ENCODE measurements at places on chromosomes 3 and 15. TPM values are rescaled to one million over a fixed set of nuclear protein-coding genes. Genes with fewer than 3 reads are reported as not detected.

The MYO5A gene
- 67.8 TPM for total RNA-seq

The TLR9 gene
- 0.19 TPM for total RNA-seq

GRCh38 chr3:130442284-130442683, 74.7 kb upstream of the COL6A6 start:
- DNase-seq: no peak

The WDR76 gene
- 2.2 TPM for total RNA-seq

- DNase-seq: no peak
These were observed 348.5 kb upstream of the PROK2 start for GRCh38 chr3:72133329-72134011.

The EIF2A gene
- total RNA-seq: 77.2 TPM

The TEX55 gene
- total RNA-seq: not detected

DNA sequence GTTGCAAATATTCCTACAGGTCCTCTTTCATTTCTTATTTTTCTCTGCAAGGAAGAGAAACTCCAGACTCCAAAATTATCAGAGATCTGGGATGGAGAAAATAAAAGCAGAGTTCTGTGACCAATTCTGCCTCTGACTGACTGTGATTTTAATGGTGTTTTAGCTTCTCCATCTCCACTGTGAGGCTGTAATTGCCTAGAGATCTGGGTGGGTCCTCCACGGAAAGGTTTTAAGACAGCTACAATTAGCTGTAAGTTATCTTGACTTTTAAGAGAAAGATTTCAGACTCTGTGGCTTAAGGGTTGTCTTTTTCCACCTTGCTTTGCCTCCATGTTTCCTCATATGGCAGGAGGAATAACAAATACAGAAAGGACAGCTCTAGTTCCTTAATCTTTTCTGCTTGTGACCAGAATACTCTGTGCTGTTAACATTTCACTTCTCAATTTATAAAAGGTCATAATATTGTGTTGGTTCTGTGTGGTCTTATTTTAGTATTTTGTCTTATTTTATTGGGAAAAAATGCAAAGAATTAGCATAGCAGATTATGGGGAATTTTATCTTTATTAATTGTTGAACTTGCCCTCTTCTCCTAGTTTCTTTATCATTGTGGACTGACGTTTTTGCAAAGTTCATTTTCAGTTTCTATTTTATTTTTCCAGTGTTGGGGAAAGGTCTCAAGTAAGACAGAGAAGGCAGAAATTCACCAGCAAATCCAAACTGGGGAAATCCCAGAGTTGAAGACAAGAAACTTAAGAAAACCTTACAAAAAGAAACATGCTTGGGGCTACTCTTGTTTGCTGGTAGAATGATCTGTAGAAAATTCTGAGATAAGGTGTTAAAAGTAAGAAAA, 157.9 kb downstream of the RAP2B start:
- no peak for DNase-seq

- DNase-seq: no peak
These were observed 33.1 kb upstream of the GASK1A start for GRCh38 chr3:42946050-42946449.

The ATOSA gene
- total RNA-seq: 61.5 TPM

- no peak for DNase-seq
These were observed 371.9 kb upstream of the TBL1XR1 start for GRCh38 chr3:177569193-177569592.

DNA sequence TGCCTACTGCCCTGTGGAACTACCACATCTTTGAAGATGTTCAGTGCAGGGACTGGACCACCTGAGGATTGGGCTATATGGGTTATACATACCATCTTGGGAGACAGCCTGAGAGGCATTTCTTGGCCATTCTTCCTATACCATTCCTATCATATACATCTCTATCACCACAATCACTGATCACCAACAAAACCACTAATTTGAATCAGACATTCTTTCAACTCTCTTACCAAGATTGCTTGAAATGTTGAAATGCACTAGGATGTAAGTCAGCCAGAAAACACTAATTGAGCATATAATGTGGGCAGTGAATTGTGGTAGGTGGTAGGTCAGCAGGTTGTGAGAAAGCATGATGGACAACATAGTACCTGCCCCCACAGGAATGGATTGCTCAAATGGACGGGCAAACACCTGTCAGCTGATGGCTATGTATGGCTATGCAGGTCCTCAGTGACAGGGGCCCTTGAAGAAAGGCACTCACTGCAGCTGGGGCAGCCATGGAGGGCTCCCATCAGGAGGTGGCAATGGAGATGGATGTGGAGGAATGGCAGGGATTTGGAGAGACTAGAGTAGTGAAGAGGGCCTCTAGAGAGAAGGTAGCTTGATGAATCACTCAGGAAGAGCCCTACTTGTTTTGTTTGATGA, 49.1 kb downstream of the AMOTL2 start:
- DNase-seq: peak; percentile 45

DNA sequence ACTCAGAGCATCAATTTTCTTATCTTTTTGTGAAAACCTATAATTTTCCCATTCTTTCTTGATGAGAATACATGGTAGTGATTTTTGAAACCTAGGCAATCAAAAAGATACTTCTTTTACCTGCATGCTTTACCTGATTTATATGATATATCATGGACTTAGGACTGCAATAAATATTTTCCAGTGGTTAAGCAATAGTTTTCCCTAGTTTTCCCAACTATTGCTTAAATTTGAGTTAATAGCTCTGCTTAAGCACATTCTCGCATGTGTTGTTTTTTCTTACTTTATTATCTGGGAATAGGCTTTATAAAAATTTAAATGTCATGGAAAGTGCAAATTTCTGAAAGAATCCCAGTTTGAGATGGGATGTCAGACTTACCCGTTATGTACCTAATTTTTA, 465.1 kb upstream of the BCHE start:
- no peak for DNase-seq

- no peak for DNase-seq
These were observed 4.5 kb downstream of the SMC4 start for GRCh38 chr3:160403796-160404470.

DNA sequence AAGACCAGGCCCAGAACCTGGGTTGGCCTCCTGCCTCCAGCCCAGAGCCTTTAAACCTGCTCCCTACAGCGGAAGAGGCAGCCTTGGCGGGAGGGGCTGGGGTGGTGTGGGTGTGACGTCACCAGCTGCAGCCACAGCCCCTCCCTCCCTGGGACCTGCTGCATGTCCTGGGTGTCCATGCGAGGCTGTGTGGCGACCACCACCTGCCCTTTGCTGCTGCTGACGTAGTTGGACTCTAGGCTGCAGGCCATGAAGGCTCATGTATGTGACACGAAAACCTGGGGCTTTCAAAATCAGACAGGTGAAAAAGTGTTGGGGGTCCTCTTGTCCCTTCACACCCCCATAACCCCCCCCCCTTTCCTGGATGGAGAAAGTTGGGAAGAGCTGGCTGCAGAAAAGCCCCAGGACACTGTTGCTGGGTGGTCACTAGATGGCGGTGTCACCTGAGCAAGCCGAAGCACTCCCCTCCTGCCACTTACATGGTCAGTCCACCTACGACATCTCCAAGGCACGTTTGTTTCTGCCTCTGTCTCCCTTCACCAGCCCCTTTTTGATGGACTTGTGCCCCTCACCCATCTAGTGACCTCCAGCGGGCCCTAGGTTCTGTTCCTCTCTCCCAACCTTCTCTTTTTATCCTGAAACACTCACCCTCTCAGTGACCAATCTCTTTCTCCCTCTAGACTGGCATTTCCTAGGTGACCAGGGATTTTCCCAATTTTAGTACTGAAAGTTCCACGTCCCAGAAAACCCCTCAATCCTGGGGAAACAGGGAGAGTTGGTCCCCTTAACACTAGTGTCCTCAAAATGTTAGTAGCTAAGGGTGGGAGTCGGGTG, 35.2 kb downstream of the SLC6A20 start:
- DNase-seq: no peak

- DNase-seq: no peak
These were observed 125.6 kb downstream of the CD47 start for GRCh38 chr3:107965136-107965655.

- DNase-seq: no peak
These were observed 1.6 kb upstream of the FLNB start for GRCh38 chr3:58006661-58007060.

The RBPMS2 gene
- total RNA-seq: 24.5 TPM

GRCh38 chr3:32856355-32856889, 38.6 kb downstream of the TRIM71 start:
- no peak for DNase-seq

GRCh38 chr3:30615615-30616346, 9.4 kb downstream of the TGFBR2 start:
- no peak for DNase-seq

DNA sequence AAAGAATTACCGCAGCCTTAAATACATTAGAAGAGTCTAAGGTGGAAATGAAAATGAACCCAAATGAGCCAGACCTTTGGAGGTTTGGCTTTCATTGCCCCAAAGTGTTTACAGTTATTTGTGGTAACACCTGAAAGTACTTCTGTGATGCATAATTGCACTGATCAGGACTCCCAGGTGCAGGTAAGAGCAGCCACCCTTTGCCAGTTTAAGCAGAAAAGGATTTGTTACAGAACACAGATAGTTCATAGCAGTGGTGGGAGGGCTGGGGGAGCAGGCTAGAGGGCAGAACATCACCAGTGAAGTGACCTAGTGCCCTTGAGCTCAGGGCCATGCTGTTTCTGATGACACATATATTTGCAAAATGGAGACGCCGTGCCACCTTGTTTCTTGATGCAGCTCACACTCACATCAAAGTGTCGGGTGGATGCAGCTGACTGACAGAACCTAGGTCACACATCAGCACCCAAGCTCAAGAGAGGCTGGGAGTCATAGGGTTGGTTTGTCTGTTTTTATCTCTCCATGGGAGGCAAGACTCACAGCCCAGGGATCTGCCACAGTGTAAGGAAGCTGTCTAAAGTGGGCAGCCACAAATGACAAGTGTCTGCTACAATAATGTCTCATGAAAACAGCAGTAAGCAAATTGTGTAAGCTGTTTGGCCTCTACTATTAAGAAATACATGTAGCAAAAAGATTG, 49.1 kb downstream of the NEK11 start:
- no peak for DNase-seq

The P2RY14 gene
- total RNA-seq: 1.4 TPM

DNA sequence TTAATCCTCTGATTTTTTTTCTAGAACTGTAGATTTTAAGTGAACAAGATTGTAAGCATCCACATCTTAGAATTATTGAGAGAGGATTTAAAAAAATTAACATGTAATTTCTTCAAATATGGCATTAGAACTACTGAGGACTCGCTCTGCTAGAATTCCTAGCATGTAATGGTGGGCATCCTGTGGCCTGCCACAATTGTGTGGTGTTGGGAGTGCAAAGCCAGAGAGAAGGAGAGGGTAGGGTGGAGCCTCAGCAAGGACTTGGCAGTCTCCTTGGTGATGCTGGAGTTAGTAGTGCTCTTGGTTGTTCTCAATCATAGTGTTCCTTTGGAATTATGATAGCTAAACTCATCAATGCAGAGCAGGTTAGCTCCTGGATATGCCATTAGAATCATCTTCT, 443.9 kb upstream of the TBL1XR1 start:
- DNase-seq: no peak

DNA sequence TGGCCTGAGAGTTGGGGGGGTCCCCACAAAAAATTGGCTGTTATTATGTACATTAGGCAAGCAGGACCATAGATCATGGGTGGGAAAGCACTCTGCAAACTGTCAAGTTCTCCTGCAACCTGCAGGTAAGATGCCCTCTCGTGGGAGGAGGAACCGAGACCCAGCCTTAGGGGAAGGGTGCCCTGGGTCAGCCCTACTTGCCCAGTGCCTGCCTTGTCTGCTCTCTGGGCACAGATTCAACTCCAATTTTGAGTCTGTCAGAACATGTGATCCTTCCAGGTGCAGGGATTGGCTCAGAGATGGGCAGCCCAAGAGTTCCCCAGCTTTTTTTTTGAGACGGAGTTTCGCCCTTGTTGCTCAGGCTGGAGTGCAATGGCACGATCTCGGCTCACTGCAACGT, 99.2 kb downstream of the PLXNA1 start:
- no peak for DNase-seq

The MUC4 gene
- not detected for total RNA-seq

The PPARG gene
- 349 TPM for total RNA-seq

DNA sequence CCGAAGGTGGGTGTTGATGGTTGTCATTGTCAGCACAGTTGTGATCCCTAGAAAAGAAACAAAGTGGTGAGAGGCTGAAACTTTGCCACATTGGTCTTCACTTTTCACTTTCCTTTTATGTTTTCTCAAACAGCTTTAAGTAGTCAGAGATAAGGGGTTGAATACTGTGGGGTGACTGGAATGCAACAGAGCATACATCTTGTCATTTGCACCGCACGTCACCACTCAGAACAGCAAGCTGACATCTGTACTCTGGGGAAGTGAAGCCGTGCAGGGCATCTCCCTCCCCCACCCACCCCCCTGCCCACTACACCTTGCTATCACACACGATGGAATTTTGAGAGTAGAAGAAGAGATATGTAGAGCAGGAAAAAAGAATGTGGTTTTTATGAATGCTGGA, 211.7 kb downstream of the GABRB3 start:
- no peak for DNase-seq

The IDH2 gene
- total RNA-seq: 56.1 TPM

DNA sequence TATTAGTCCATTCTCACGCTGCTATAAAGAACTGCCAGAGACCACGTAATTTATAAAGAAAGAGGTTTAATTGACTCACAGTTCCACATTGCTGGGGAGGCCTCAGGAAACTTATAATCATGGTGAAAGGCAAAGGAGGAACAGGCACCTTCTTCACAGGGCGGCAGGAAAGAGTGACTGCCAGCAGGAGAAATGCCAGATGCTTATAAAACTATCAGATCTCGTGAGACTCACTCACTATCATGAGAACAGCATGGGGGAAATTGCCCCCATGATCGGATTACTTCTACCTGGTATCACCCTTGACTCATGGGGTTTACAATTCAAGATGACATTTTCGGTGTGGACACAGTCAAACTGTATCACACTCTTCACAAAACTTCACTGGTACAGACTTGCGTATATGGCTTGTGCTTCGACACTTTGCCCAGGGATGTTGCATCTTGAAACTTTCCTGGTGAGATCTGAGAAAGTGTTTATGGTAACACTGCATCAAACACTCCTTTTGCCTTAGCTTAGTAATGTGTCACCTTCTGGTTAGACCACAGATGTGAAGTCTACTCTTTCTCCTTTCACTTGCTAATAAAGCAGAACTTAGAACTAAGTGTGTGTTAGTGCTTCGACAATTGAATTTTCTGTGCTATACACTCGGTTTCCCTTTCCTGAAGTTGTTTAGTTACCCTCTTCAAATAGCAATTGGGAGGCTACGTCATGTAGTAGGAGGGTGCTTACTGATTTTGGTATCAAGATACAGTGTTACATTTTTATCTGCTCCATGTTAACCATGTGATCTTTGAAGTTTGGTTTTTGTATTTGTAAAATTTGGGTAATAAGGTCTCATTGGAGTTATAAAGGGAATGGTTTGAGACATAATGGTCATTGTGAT, 185.7 kb downstream of the LPP start:
- DNase-seq: no peak

- no peak for DNase-seq
These were observed 152.0 kb downstream of the WNT7A start for GRCh38 chr3:13727890-13728289.

The SLC51B gene
- total RNA-seq: not detected

The MYL3 gene
- total RNA-seq: 2.6 TPM

DNA sequence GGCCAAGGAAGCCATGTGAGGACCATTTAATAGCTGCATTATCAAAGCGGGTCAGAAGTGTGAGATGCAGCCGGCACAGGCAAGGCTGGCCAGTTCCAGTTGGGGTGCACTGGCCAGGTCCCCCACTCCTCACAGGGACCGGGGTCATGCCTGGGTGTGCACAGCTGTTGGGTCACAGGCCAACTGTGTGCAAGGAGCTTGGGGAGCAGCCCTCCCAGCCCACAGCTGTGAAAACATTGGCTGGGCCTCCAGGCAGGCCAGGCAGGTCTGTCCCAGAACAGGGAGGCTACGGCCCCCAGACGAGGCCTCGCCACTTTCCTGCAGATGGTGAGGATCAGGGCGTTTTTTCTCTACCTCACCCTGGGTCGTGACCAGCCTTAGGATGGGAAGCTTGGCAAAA, 521.0 kb downstream of the NTRK3 start:
- DNase-seq: no peak

All from mesenteric fat pad (tissue), 1 donor.